ENCODE measurements at places on chromosomes 2 and 18.

DNA sequence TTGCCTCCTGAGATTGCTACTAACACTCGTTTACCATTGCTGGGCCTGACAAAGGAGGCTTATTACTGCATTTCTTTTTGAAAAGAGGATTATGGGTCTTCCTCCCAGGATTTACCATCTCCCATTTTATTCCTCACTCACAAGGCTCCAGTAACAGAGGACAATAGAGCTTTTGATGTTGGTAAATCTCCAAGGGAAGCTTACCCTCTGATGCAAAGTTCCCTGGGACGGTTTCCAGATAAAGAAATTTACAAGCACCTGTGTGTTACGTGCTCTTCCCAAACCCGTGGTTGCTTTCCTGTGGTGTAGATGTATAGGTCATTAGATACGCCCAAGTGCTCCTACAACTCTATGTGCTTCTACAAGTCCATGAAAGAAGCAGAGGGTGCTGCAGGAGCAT, 17.1 kb downstream of the VSNL1 start:
- DNase-seq = no peak

DNA sequence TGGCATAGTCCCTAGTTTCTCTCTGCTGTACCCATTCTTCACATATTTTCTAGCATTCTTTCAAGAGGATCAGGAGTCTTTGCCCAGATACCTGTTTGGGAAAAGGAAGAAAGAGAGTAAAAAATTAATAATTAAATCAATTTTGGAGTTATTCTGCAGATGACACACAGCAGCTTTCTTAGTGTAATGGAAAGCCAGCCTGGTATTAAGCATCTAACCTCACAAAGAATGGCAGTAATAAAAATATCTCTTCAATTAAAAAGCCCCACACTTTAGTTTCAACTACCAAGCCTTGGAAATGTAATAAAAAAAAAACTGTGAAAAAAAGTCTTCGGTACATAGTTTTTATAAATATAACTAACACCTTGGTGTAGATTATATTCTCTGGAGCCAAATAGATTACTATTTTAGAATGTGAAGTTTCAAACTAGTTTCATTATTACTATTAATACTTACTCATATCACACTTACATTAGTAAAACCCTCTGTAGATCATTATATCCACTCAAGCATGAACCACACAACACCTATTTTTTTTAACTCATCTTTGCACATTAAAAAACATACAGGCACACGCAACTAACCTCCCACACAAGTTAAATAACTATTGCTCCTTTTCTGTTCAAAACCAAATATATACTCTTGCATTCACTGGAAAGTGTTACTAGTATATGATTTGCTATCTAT, 90.9 kb downstream of the GPD2 start:
- DNase-seq = no peak

- DNase-seq = no peak
Measured at GRCh38 chr2:119766944-119767343, 7.2 kb downstream of the PTPN4 start.

GRCh38 chr2:96305979-96306308, 598 bp upstream of the SNRNP200 start:
- no peak for DNase-seq

GRCh38 chr2:25576596-25576995, 96.8 kb downstream of the DTNB start:
- no peak for DNase-seq

DNA sequence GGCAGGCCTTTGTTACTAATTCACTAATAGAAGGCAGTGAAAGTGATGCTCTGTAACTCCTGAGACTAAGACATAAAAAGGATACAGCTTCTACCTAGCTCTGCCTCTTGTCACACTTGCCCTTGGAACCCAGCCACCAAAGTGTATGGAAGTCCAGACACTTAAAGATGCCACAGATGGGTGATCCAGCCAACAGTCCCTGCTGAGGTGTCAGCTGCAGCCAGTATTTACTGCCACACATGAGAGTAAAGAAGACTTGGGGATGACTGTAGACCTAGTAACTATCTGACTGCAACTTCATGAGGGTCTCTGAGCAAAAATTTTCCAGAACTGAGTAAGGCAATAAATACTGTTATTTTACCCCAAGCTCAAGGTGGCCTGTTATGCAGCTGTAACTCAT, 8.8 kb downstream of the IMMT start:
- DNase-seq = no peak

- no peak for DNase-seq
Measured at GRCh38 chr2:108923019-108923700, 65.9 kb downstream of the EDAR start.

DNA sequence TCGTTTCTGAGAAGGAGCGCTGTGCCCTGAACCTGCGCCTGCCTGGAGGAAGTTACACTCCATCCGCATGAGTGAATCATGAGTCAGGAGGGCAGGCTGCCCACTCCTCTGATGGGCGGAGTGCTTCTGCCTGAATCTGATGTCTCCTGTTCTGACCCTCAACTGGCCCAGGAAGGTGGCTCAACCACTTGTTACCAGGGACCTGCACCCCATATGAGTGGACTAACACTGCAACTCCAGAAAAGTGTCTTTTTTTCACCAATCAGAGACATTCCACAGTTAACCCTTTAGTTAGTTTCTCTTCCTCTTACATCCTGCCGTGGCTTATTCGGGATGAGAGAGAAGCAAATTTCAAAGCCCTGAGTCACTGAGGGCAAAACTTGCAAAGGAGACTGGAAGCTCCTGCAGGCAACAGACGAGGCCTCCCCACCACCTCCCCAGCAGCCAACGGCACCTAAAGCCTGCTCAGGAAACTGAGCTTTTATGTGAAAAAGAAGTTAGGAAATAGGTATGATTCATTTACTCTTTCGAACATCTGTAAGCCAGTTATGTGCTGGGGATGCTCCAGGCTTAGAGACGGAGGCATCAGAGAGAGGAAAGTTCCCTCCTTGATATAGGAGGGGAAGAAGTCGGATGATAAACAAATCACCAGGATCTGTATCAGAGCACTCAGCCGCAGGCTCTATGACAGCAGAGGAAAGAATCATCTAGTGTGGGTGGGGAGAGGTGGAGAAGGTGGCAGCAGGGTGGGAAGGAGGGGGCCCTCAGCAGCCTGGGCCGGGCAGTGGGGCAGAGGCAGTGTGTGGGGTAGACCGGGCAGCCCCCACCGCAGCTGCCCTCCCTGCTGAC, 30.9 kb downstream of the MBP start:
- DNase-seq = peak; percentile 98

- DNase-seq = no peak
Measured at GRCh38 chr2:227534714-227535113, 62.8 kb downstream of the AGFG1 start.

- DNase-seq = no peak
Measured at GRCh38 chr18:33652635-33653034, 74.6 kb downstream of the ASXL3 start.

GRCh38 chr2:190328573-190329147, 9.0 kb upstream of the HIBCH start:
- DNase-seq = peak; percentile 19

GRCh38 chr2:157480182-157480961, 36.5 kb upstream of the CYTIP start:
- DNase-seq = peak; percentile 30

DNA sequence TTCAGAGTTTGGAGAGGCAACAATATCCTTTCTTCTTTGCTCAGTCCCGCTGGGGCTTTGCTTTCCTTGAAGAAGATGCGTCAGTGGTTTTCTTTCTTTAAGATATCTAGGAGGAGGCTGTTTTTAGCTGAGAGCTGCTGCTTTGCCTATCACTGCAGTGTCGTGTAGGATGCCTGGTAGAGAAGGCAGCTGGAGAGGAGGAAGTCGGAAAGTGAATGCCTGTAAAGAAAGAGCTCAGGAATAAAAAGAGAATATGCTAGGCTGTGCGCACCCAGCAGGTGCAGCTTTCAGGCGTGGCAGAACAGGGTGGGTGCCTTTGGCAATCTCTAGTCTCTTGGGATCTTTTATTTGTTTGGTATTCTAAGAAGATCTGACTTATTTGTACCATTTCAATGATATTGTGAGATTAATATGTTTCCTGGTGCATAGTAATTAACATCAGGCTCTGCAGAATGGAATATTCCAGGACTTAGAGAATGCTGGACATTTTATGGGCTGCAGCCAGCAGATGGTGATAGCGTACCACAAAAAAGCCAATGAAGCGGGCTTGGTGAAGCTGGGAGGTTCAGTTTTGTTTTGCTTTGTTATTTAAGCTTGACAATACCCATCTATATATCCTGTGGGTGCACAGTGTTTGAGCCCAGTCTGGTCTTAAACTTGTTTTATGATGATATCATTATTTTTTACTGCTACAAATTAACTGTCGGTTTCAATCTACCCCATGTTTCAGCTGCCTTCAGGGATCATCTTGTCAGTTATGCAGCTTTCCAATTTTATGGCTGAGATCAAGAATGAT, 34.9 kb downstream of the CAVIN2 start:
- DNase-seq = peak; percentile 60

DNA sequence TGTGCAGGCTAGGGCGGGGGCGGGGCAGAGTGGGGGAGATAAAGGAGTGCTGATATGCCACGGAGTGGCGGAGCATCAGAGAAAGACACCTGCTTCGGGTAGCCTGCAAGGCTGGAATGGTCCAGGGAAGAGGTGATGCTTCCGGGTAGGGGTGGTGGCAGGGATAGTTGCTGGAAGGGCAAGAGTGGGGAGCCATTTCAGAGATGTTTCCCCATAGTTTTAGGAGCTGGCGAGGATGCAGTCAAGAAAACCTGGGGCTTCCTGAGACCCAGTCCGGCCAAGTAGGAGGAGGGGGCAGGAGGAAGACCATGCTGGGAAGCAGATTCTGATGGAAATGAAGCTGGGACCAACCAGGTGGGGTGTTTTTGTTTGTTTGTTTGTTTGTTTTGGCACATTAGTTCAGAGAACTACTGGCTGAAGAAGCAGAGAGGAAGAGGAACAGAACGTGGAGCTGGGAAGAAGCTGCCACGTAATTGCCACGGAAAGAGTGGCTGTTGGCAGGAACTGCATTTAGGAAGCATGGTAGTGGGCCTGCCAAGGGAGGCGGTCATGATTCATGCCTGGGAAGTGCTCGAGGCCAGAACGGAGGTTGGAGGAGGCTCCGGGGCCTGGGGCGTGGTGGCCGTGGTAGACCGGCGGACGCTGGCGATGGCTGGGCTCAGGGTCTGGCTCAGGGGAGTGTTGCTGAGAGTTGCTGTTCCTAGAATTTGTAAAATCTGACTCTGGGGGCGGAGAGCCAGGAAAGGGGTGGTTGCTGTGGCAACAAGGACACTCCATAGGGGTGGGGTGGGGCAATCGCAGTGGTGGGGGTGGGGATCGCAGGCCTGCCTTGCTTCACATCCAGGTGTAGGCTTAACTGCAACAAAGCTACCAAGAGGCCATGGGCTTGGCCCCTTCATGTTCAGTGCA, 8.6 kb upstream of the INPP5D start:
- DNase-seq = peak; percentile 94

GRCh38 chr2:37634914-37635503, 36.4 kb downstream of the CDC42EP3 start:
- no peak for DNase-seq

GRCh38 chr2:206164261-206164862, 4.7 kb downstream of the EEF1B2 start:
- peak; percentile 44 for DNase-seq

GRCh38 chr18:58668897-58669296, 2.4 kb upstream of the MALT1 start:
- DNase-seq = peak; percentile 78

DNA sequence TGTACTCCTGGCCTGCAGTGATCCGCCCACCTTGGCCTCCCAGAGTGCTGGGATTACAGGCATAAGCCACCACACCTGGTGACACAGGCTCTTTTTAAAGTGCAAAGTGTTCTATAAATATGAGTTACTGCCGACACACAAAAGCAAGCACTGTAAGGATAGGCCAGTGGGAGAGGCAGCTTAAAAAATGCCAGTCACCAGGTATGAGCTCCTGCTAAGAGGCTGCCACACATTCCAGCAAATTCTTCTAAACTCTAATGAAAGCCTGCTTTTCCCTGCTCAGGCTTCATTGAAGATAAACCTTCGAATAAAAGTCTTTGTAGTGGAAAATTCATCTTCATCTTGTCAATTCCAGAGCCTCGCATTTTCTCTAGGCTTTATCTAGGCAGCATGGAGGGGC, 203.0 kb upstream of the PID1 start:
- DNase-seq = no peak

DNA sequence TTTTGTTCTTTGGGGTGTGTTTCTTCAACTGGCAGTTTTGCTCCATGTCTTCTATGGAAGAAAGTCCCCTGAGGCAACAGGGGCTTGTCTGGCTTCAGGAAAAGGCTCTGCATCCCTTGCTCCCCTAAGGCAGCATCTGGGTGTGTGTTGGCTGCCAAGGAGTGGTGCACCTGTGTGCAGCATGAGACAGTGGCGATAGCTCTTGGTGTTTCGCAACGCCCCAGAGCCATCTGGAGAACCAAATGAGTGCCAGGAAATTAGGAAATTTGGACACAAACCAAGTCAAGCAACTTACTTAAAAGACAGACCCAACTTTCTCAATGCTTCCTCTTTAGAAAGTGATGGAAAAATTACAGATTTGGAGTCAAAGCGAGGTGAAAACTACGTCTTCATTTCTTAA, 1044.4 kb upstream of the CNTNAP5 start:
- peak; percentile 2 for DNase-seq

DNA sequence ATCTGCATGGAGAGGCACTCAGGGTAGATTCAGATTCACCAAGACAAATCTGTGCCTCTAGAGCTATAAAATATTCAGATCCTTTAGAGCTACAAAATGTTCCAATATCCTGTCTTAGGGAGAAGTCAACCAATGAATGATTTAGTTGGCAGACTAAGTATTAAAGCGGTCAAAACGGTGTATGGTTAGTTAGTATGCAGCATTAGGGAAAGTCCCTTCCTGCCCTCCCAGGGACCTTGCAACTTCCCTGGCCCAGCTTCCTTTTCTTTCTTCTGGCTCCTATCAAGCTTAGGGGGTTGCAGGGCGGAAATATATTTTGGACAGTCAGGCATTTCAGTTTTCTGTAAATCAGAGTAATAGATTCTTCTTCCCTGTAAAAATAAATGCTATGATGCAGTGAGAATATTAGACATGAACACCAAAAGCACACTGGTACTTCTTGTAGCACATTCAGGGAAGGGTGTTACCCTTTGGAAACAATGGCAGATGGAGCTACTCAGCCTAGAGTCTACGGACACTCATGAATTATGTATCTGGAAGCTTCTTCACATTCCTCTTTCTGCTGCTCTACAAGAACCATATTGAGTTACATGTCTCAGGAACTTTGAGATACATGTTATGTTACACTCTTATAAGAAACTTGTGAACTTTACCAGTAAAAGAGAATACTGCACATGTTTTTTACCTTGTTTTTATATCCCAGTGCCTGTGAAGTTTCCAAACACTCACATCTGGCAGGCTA, 45.7 kb downstream of the CCDC93 start:
- no peak for DNase-seq

DNA sequence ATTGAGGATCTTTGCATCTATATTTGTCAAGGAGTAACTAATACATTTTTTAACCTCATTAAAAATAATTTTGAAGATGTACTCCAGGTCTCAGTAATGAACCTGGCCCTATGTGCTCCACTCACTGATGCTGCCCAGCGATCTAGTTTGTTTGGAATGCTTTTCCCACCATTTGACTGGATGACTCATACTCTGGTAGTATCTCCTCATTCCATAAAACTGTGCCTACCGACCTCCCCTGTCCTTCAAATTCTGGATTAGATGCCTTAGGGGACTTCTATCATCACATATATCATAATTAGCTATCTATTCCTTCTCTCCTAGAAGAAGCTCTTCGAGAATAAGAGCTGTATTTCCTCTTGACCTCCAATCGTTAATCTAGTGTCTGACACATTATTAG, 83.8 kb downstream of the FAM117B start:
- peak; percentile 61 for DNase-seq
